ENCODE measurements at places on chromosomes 6 and 20.

- no peak for DNase-seq
These were observed 7.4 kb downstream of the PERP start for GRCh38 chr6:138099832-138100231.

- no peak for DNase-seq
These were observed 36.8 kb downstream of the STK35 start for GRCh38 chr20:2138396-2138795.

DNA sequence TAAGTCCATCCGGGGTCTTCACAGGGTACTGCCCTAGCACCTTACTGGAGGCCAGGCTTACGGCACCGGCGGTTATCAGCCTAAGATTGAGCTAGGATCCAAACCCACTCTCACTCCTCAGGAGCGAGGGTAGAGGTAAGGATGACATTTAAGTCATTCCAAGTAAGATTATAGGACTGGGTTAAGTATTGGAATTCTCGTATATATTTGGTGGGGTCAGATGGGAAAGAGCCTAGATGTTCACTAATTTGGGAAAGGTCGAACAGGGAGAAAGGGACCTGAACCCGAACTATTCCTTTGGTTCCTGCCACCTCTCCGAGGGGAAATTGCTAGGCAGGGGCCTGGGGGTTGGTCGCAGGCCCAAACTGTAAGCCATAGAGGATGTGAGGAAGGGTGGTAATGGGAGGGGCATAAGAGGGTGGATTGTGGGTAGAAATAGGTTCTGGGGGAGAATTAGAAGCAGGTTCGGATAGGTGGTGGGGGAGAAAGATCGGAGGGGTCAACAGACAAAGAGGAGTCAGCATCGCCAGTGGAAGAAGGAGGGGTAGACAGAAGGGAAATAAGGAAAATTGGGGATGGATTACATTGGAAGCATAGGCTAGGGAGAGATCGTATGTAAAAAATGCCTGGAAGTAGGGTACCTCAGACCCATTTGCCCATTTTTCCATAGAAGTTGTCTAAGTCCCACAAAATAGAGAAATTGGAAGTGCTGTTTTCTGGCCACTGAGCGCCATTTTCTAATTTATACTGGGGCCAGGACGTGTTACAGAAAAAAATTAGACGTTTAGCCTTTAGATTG, 747.1 kb upstream of the ADGRB3 start:
- no peak for DNase-seq

DNA sequence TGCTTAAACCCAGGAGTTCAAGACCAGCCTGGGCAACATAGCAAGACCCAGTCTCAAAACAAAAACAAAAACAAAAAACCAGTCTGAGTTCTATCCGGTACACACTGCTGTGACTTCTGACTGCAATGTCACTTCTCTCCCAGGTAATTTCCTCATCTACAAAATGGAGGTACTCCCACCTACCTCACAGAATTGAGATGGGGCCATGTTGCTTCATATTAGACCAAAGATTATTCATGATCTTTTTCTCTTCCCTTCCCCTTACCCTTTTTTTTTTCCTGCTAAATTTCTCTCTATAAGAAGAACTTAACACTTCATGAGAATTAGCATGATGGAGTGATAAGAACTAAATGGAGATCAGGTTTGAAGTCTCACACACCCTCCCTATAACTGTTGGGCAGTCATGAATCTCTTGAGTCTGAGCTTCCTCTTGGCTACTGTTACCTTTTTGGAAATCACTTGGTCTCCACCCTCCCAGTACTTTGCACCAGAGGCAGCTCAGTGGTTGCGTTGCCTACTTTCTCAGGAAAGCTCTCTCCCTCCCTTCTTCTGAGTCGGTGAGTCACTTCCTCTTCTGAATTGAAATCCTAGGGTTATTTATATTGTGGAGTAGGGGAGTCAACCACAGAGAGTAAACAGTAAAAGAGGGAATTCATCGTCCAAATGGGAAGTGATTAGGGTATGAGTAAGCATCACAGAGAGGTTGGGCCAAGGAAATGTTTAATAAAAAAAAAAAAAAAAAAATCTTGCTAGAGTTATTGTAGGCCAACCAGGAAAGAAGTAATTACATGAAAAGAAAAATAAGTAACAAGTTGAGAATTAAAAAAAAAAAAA, 59.9 kb upstream of the MAP7 start:
- DNase-seq: peak; percentile 45

DNA sequence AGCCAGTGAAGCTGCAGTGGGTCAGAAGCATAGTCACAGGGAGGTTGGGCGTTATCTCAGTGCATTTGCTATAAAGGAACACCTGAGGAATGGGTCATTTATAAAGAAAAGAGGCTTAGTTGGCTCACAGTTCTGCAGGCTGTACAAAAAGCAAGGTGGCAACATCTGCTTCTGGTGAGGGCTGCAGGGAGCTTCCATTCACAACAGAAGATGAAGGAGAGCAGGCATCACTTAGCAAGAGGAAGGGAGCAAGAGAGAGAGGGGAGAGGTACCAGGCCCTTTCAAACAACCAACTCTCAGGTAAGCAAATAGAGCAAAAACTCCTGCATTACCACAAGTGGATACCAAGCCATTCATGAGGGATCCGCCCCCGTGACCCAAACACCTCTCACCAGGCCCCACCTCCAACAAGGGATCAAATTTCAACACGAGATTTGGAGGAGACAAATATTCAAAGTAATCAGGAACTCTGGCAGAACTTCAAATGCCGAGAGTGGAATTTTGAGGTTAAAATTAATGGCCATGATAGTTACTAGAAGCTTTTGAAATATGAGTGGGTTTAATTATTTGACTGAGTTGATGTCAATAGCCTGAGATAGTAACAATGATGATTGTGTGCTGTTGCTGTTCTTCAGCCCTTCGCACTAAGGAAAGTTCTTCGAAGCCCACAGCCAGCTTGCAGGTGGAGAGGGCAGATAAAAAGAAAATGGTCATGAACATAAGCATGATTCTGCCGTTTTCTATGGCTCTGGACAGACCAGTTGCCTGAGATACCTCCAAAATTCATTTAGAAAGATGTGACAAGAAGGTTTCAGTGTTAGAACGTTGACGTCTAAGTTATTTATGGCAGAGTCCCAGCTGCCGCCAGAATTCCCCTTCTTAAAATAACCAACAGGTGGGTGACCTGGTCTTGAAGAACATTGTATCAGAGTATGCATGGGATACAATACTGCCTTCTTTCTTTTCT, 55.3 kb upstream of the ADTRP start:
- no peak for DNase-seq

- peak; percentile 76 for DNase-seq
These were observed 26.9 kb downstream of the DDX27 start for GRCh38 chr20:49245921-49246740.

GRCh38 chr20:9228774-9229450, 160.0 kb downstream of the PLCB4 start:
- DNase-seq: no peak

GRCh38 chr6:5786321-5786968, 220.3 kb downstream of the NRN1 start:
- no peak for DNase-seq

DNA sequence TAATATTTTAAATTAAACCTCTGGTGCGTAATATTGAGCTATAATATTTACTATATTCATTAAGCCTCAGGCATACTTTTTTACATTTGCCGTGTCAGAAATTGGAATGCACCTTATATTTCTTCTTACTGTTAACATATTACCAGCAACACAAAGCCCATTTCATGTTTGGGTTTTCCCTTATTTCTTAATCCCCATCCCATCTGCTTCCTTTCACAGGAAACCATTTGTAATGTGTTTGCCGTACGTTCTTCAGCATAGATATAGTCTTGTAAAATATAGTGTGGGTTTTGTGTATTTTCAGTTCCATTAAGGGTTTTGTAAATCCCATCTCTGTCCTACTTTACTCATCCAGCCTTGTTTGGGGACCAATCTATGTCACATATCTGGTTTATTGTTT, 6.5 kb downstream of the EYS start:
- DNase-seq: no peak

- no peak for DNase-seq
These were observed 36.6 kb upstream of the HIVEP1 start for GRCh38 chr6:11975353-11975977.

GRCh38 chr6:95867205-95867604, 148.6 kb upstream of the FUT9 start:
- DNase-seq: no peak

- DNase-seq: no peak
These were observed 1.4 kb upstream of the HIVEP1 start for GRCh38 chr6:12010635-12011275.

DNA sequence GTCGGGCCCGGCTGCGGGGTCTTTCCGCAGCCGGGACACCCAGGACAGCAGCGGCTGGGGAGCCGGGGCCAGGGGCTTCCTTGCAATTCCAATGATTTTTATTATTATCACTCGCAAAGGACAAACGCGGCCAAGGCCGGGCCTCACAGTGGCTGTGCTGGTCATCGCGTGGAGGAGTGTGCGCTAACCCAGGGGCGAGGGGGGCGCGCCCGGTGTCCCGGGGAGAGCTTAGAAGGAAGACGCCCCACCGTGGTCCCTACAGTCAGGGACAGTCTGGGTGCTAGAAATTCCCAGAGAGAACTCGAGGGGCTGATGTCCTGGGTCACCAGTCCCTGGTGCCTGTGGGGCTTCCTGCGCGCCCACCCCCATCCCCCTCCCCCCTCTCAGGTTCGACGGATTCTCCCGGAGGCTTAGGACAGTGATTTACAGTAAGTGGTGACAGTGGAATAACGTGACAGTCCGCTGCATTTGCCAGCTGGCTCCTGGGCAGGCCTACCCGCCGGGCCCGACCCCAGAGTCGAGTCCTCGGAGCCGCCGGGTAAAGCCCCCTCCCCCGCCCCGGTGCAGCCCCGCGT, 9.5 kb downstream of the FOXC1 start:
- peak; percentile 43 for DNase-seq

DNA sequence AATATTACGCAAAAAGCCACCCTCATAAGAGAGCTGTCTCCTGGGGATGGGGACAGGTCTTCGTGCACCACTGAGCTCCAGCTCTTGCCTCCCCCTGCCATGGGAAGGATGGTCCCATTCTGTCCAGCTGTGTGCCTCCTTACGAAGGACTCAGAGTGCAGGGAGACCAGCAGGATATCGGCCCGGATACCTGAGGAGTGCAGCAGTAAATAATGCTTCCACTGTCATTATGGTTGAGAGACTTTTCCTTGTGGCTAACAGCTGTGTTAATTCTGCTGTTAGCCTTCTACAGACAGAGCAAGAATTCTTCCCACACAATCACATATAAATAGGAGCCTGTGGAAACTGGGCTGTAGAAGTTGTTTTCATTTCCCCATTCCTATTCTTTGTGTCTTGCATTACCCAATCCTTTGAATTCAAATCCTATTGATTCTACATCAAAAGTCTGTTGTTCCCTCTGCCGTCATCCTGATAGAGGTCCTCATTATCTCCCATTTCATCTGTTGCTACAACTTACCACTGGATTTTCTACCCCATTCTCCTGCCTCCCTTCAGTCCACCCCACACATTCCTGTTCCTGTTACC, 364.6 kb upstream of the SOX4 start:
- DNase-seq: no peak

All from lung microvascular endothelial cell (primary cell).